ENCODE measurements at places on chromosomes 7 and 10. TPM values are rescaled to one million over a fixed set of nuclear protein-coding genes. Genes with fewer than 3 reads are reported as not detected.

The PTPRN2 gene
- total RNA-seq: 7.1 TPM

GRCh38 chr7:128437426-128438332, 18.0 kb upstream of the HILPDA start:
- no peak for DNase-seq

The CCL24 gene
- not detected for total RNA-seq

DNA sequence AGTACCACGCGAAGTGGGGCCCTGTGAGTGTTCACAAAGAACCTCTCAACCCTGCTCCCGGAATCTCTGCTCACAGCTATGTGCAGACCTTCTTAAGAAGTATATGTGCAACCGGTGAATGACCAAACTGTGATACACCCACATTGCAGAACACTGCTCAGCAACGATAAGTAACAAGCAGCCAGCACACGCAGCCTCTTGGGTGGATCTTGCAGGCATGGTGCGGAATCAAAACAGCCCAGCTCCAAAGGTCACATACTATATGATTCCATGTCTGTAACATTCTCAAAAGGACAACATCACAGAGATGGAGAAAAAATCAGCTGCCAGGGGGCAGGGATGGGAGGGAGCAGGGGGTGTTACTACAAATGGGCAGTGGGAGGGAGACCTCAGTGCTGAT, 101.6 kb downstream of the DLG5 start:
- DNase-seq: no peak

The CCSER2 gene
- 83.2 TPM for total RNA-seq

DNA sequence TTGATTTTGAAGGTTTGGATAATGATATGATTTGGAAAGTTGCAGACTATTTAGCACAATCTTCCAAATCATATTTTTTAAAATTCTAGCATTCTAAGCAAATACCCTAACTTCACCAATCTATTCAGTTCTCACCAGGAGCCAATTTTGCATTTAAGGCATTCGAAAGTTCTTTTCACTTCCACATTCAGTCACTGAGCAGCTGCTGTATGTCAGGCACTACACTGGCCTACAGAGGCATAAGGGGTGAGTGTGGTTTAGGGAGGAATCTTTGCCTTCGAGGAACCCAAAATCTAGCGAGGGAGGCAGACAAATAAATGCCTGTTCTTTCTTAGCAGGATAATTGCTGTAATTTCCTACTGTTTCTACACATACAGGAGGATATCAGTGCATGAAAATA, 10.7 kb upstream of the UCN3 start:
- no peak for DNase-seq

The ZNF727 gene
- 4.3 TPM for total RNA-seq

DNA sequence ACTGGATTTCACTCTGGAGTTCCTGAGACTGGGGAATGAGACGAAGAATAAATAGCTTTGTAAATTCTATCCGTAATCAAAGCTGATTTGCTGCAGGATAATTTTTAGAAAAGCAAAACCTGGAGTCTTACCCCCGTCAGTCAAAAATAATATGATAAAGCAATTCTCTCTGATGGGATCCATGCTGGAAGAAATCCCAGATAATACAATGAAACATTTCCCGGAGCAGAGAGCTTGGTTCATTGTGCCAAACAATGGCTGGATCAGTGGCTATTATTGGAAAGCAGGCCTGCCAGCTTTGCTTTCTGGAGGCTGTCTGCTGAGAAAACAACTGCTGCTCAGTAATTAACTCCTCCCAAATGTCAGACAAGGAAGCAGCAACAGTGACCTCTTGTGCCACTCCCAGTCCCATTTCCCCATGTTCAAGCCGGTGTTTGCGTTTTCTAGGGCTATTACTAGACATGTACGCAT, 609.4 kb upstream of the PCDH15 start:
- DNase-seq: no peak

The FAM204A gene
- total RNA-seq: 45.1 TPM

- no peak for DNase-seq
These were observed 4.0 kb upstream of the LEP start for GRCh38 chr7:128236924-128237586.

GRCh38 chr10:59839576-59839975, 66.8 kb downstream of the CCDC6 start:
- DNase-seq: no peak
